ENCODE measurements at places on chromosomes 7 and 10.

DNA sequence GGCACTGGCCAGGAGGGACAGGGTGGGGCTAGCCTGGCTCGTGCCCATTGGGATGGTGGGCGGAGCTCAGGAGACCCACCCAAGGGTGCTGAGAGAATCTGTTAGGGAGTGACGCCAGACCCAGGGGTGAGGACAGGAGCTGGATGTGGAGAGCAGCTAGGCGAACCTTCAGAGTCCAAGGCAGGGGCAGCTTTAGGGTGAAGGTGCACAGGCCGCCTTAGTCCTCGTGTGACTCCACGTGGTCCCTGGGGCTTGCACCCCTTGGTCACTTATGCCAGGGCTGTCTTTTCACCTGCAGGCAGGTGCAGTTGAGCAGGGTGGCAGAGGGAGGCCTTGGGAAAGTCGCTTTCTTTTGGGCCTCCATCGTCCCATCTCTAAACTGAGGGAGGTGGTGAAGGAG is 4.3 kb downstream of the RAMP3 start:
- DNase-seq = no peak

DNA sequence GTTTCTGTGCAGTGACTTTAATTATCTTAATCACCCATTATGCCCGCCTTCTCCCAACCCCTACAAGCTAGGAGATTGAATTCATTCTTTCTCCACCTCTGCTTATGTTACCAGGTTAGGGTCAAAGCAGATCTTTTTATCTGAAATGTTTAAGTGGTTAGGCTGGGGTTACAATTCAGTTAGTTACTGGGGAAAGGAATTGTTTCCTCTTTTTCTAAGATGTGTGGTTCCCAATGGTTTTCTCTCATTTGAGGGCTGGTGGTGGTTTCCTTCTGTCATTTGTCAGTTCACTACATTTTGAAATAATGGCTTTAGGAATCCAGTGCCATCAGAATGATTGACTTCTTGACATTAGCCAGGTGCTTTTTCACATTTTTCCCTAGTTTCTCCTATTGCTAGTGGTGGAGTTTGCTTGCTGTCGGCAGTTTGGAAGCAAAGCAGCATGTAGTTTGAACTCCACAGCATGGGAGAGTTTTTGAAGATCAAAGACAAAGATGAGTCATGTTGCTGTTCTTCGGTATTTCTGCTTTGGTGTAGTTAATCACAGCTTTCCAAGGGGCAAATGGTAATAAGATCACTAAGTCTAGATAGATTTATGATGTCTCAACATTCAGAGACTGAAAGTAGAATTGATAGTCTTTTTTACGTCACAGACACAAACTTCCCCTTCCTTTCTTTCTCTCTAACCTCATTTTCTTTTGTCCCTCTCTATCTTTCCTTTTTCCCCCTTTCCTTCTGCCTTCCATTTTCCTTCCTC is 168.2 kb downstream of the SND1 start:
- no peak for DNase-seq

GRCh38 chr10:17286562-17287550 is 58.8 kb downstream of the VIM start:
- no peak for DNase-seq

DNA sequence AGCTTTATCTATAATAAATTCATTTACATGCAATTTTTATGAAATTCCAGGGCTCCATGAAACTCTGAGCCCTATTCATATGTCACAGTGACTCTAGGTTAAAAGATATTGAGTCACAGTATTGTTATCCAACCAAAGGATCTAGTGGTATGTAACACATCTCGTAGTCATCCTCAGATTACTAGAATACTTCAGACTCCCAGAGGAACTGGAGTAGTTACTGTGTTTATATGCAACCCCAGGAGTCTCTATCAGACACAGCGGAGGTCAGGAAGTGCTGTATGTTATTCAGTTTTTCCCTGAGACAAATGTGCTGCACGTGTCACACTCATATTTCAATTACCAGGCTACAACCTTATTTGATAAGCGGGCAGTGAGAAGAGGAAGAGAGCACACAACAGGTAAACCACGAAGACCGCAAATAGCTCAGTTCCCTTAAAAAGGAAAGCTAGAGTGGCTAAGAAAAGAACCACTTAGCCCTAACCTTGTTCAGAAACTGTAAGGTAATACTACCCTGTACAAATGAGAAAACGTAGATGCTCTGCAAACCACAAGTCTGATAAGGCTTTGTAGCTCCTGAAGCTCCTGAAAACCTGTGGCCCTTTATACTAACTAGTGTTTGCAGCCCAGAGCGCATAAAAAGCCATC is 114.0 kb upstream of the CNTNAP2 start:
- no peak for DNase-seq

DNA sequence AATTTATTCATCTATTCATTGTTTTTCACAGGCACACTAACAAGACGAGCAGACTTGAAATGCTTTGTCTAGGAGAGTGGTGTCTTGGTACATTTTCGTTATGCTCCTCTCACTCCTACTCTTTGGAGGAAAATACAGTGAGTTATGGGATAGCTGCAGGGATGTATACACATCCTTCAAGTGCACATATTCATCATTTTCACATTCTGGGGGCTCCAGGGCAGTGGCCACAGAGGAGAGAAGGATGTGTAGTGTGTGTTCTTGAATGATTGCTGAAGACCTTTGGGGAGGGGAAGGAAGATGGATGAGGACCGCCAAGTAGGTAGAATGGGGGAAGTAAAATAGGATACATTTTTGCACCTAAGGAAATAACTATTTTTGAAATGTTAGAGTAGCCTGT is 34.8 kb upstream of the ORC5 start:
- DNase-seq = no peak

DNA sequence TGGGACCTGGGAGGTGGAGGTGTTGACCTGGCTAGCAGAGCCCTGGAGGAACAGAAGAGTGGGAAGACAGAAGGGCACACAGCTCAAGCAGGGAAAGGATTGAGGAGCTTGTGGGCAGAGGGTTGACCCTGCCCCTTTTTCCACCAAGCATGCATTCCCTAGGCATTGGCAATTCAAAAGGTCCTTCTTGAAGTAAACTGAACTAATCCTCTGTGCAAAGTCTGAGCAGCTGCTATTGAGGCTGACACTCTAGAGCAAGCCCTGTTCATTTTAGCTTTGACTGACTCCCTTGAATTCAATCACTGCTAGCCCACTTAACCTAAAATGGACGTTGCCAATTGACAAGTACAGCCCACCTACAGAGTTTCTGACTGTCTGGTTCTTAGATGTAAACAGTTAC is 116.5 kb upstream of the TNS3 start:
- DNase-seq = no peak

GRCh38 chr10:127923646-127924045 is 16.7 kb downstream of the PTPRE start:
- DNase-seq = no peak

DNA sequence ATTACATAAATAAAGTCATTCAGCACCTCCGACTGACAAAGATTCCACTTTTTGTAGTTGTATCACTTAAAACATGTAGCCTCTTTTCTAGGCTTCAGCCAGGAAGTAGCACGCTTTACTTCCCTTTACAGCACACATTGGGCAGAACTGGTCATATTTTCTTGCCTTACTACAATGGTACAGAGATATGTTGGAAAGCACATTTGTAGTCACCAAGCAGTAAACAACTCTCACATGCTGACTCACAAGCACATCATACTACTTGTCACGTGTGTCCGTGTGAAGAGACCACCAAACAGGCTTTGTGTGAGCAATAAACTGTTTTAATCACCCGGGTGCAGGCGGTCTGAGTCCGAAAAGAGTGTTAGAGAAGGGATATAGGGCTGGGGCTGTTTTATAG is 1071.8 kb downstream of the DNAJB9 start:
- no peak for DNase-seq

DNA sequence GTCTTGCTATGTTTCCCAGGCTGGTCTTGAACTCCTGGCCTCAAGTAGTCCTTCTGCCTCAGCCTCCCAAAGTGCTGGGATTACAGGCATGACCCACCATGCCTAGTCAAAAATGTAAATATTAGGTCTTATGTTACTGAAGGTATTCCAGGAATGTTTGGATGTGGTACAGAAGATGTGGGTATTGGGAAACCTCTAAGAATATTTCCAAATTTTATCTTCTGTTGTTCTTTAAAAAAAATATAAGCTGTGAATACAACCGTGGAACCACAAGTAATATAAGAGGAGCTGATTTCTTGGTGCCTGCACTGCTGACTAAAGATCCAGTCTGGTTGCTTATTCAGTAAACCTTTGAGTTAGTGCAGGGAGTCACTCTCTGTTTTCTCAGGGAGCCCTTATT is 178.3 kb downstream of the AUTS2 start:
- no peak for DNase-seq

- DNase-seq = no peak
Observed at GRCh38 chr10:73931767-73932619, 21.1 kb downstream of the PLAU start.

- DNase-seq = no peak
Observed at GRCh38 chr10:52949899-52950298, 177.3 kb upstream of the MBL2 start.

DNA sequence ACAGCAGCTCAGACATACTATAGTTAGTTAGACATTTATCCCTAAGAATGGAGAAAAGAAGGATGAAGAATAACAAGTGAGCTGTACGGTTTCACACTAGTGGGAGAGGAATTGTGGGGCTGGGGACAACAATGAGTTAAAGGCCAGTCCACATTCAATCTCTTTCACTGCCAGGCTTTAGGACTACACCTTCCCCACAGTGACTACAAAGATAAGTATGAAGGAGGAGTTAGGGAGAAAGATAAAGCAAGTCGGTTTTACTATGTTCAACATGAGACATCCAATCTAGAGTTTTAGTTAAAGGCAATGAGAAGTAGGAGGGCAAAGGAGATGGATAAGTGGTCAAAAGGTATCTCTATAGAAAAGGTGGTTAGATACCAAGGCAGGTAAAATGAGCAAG is 16.3 kb downstream of the ARHGAP12 start:
- DNase-seq = no peak

DNA sequence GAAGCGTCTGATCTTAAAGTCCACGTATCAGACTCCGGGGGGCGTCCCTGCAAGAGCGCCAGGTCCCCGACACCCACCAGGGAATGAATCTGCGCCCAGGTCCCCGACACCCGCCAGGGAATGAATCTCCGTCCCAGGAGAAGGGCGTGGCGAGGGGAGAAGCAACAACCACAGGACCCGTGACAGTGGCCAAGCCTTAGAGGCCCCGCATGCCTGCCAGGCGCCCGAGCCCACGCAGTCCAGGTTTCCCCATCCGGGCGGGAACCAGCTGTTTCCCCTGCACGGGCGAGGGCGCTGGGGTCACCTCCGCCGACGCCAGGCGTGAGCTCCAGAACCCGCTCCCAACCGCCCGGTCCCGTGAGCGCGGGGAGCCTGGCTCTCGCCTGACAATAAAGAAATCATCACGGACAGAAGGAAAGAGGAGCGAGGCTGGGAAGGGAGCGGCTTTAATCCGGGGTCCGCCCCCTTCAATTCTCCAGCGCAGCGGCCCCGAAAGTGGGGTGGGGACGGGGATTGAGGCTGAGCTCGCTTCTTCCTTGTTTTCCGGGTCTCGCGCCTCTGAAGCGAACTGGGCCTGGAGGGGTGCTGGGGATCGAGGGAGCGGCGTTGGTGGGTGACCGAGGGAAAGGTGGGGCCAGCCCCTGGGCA is 29.0 kb upstream of the BMS1 start:
- no peak for DNase-seq

DNA sequence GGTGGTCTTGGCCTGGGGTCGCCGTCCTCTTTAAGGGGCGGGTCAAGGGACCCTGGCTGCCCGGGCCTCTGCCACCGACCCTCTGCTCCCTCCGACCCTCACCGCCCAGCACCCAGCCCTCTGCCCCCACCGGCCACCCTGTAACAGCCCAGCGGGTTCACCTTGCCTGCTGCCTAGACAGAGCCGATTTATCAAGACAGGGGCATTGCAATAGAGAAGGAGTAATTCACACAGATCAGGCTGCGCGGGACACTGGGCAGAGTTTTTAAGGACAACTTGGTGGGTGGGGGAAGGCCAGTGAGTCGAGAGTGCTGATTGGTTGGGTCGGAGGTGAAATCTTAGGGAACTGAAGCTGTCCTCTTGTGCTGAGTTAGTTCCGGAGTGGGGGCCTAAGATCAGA is 779 bp upstream of the ADCK2 start:
- no peak for DNase-seq

GRCh38 chr7:83930262-83930661 is 264.3 kb downstream of the SEMA3A start:
- DNase-seq = no peak

DNA sequence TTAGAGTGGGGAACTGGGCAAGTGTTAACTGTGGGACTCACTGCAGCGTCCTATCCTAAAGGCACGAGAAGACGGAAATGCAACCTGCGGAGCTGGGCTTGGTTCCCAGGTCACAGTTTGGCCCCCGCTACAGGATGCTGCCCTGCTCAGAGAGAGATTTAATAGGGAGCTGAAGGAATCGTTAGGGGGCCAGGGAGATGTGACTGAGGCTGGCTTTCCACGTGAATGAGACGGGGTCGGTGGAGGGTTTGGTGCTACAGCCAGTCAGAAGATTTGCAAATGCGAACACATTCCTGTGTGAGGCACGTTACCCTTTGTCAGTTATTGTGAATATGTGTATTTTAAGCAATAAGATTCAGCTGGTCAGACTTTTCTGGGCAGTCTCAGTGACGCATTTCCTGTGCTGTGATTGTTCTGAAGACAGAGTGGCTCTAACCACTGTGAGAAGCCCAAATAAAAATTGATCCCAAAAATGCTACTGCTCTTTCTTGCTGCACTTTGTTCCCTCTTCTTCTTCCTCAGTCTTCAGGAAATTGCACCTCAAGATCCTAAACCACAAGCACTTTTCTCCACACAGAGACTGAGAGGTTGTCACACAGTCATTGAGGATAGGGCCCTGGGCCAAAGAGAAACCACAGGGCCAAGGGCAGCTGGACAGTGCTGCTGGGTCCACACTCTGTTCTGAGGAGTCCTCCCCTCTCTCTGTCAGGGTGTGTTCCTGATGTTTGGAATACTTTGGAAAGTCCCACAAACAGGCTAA is 21.2 kb downstream of the CYP17A1 start:
- DNase-seq = no peak

- DNase-seq = peak; percentile 47
Observed at GRCh38 chr7:129271500-129272355, 46.9 kb downstream of the AHCYL2 start.

DNA sequence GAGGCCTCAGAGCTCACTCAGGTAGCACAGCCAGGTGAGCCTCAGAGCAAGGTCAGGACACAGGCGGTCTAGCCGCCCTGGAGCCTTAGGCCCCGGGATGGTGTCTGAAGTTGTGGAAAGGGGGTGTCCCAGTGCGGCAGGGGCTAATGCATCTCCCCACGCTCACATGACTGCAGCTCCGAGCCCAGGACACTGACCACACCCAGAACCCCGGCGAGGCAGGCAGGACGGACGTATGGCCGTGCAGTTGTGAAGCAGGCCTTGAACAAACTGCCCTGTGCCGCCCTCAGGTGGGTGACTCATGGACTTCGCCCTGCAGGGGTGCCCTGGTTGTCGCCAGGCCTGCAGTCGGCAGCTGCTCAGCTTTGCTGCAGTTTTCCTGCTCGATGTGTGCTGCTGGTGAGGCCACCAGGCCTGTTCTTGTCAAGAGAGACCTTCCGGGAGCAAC is 5.0 kb upstream of the PRKAR1B start:
- peak; percentile 27 for DNase-seq

GRCh38 chr10:120945801-120946302 is 94.7 kb downstream of the WDR11 start:
- DNase-seq = no peak
